ENCODE measurements at places on chromosomes 16 and 17.

DNA sequence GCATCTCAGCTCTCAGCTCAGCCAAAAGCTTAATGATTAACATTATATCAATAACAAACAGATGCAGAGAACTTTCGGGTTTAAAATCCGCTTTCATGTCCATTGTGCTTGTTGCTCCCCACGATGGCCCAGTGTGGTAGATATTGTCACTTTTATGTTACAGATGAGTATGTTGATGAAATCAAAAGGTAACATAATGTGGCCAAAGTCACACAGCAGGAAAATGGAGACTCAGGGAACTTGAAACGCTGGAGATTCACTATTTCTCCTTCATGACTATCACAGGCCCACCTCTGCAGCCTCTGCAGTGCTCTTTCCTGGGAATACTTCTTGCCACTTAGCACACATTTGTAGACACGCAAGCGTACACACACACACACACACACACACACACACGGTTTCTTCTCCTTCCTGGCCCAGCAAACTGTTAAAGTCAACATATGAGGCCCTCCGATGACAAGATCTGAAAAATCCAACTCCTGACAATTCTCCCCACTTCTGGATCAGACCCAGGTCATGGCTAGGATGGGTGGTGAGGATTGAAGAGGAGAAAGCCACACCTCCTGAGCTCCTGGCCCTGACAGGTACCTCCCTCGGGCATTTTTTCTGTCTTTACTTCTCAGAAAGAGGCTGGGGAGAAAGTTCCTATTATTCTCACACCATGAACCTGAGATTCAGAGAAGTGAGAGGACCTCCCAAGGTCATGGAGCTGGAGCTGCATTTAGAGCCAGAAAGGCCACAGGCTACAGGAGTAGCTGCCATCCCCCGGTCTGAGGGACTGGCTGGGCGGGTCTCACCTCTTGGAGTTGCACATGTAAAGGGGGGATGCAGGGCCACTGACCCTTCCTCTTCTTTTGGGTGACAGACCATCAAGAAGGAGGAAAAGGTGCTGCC is 9.7 kb downstream of the DRC7 start:
- no peak for DNase-seq

DNA sequence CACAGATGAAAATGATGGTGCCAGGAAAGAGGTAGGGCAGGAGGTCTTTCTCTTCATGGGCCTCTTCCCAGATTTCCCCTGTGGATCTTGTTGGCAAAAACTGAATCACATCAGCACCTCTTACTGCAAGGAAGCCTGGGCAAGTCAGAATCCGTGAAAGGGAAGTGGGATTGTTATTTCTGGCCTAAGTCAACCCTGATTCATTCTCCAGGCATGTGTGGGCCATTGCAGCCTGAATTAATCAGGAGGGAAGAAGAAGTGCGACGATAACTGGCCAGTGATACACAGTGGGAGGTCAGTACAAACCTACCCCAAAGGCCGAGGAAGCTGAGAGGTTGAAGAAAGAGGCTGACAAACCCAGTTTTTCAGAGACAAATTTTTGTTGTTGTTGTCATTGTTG is 17.9 kb upstream of the NSMCE1 start:
- DNase-seq, result peak; percentile 94

GRCh38 chr16:71303938-71304337 is 14.7 kb upstream of the CMTR2 start:
- DNase-seq, result no peak

GRCh38 chr17:4411201-4411600 is 22.5 kb upstream of the SPNS3 start:
- no peak for DNase-seq

All from AG10803 (cell line).